ENCODE measurements at places on chromosomes 1 and 21.

DNA sequence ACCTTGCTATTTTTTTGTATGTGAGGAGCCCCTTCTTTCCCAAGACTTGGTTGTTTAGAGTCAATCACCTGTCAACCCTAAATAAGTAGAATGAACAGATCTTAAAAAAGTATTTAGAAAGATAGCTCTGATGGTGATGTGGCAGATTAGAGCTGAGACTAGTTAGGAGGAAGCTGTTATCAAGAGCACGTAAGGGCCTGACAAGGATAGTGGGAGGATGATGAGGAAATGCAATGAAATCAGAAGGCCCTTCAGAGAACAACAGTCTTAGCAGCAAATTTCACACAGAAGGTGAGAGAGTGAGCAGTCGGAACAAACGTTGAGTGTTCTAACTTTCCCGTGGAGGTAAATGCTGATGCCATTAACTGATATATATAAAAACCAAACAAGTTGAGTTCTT is 15.9 kb upstream of the S1PR1 start:
- DNase-seq, result no peak

DNA sequence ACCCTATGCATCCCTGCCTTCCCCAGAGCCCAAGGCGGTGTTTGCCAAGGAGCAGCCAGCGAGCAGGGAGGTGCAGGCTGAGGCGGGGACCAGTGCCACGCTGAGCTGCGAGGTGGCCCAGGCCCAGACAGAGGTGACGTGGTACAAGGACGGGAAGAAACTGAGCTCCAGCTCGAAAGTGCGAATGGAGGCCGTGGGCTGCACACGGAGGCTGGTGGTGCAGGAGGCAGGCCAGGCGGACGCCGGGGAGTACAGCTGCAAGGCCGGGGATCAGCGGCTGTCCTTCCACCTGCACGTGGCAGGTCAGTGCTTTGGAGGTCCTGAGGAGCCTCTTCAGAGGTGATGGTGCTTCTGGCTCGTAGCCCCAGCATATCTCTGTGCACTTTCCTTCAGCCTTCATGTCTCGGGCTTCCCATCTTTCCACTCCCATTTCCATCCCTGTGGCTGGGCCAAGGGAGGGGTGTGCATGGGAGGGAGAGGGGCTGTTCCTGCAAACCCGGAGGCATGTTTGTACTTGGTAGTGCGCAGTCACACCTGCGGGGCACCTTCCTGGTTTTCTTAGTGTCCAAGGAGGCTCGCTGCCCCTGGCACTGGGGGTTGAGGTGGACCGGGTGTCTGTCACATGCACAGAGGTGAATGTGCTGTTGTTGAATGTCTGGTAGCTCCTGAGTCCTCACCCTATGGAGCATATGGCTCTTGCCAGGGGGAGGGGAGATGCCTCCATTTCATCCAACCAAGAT is 56.4 kb downstream of the OBSCN start:
- no peak for DNase-seq

DNA sequence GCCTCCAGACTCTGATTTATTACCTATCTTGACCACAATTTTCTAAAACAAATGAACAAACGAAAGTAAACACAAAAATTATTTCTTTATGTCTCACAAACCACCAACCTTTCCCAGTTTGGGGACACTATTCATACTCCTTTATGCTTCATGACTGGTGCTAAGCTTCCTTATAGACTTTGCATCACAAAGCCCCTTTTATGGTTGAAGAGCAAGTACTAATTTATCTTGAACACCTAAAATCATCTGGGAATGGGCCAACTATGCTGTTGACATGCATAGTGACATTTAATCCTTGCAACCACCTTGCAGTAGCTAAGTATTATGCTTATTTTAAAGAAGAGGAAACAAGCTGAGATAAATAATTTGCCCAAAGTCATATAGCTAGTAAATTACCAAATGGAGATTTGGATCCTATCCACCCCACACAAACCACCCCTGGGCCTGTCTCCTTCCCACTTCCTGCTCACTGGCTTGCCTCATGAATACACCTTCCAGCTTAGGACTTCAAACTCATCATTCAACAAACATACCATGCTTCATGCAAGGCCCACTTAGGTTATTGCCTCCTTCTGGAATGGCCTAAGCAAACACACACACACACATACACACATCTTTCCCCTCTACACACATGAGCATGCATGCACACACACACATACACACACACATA is 192.2 kb downstream of the PLPP3 start:
- DNase-seq, result no peak

GRCh38 chr1:160829766-160830165 is 32.9 kb downstream of the CD244 start:
- no peak for DNase-seq

GRCh38 chr21:44736291-44737004 is 25.1 kb upstream of the TSPEAR start:
- no peak for DNase-seq

DNA sequence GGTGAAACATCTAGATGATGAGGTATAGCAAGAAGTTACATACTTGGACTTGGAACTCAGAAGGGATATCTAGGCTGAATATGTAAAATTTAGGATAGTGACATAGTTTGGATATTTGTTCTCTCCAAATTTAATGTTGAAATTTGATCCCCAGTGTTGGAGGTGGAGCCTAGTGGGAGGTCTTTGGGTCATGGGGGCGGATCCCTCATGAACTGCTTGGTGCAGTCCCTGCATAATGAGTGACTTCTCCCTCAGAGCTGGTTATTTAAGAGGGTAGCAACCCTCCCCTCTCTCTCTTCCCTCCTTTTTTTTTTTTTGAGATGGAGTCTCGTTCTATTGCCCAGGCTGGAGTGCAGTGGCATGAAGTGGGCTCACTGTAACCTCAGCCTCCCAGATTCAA is 15.5 kb downstream of the ST3GAL3 start:
- DNase-seq, result no peak

DNA sequence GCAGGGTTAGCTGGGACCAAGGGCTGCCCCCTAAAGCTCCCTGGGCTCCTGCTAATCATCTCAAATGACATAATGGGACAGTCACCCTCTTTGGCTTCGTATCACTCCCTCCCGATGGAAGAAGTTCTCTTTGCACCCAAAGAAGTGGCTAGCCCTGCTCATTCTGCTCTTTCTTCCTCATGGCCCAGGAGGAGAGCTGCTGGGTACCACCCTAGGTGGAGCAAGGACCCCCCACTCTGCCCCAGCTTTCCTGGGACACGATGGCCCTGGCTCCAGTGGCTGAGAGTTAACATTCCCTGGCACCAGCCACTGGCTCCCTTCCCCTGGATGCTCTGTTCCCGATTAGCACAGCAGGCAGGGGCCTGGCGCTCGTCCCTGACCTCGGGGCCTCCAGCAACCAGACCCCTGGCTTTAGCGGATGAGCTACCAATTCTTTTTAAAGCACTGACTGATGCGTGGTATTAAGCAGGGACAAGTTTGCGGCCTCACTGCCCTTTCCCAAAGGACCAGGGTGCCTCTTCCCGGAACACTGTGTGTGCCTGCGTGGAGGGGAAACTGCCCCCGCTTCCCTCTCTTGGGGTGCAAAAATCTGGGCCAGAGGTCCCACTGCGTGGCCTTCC is 1.2 kb downstream of the MYOM3 start:
- DNase-seq, result no peak

GRCh38 chr1:246836209-246836966 is 95.4 kb downstream of the AHCTF1 start:
- DNase-seq, result no peak

DNA sequence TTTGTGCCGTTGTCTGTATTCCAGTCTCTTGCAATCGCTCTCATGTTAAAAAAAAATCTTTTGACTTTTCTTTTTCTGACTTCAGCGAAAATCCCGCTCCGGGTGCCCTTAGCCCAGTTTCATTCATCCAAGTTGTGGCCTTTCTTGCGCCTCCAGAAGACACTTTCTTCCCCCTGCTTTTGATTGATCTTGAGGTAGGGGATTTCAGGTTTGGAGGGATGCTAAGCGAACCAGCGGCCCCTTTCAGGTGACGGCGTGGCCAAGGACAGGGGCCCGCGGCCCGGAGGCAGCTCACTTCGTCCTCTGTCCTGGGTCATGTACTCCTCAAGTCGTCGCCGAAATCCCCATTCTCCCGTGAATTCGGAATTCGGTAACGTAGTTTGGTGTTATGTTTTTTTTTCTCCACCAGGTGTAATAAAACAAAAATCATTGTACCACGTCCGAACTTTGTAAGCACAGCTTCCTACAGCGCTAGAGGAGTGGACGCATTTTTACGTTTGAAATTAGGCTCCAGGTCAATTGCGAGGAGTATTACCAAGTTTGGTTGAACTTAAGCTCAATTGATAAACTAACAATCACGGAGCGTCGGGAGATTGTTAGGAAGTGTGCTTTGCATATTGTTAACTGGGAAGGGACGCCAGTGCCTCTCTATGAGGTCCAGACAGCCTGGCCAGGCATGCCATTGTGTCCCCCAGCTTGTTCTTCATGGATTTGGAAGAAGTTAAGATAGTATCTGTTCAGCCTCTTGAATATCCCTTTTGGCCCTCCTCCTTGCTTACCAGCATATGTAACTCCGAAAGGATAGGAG is 1.1 kb downstream of the MRPS6 start:
- DNase-seq, result no peak

- DNase-seq, result no peak
Observed at GRCh38 chr1:186194107-186194756, 180.8 kb downstream of the TPR start.

GRCh38 chr1:55310505-55310971 is 95.4 kb upstream of the USP24 start:
- DNase-seq, result no peak

GRCh38 chr21:37565530-37566223 is 199.1 kb downstream of the DYRK1A start:
- no peak for DNase-seq

- DNase-seq, result no peak
Observed at GRCh38 chr1:68011657-68012375, 38.6 kb downstream of the DIRAS3 start.

DNA sequence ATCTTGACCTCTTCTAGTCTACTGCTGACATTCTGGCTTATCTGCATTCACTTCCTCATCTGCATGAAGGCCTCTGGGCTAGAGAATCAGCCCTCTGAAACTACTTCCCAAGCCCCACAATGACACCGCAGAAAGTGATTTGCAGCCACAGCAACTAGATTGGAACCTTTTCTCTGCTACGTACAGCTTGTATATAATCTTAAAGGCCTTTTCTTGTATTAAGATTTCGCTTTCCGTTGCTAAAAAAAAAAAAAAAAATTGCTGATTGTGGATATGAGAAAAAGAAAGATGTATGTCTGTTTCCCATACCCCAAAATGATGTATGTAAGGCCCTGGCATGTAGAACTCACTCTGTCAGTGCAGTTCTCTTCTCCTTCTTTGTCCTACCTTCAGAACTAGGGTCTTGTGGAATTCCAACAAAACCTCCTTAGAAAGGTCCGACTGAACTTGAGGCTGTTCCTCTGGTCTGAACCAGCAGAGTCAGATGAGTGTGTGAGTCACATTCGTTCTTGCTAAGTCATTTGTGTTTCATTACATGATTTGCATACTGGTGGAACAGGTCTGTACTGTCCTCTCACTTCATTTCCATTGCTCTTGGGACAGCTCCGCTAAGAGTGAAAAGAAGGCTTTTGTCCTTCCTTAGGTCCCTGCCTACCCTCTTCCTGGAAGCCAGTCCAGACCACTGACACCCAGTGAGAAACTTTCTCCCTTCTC is 62.7 kb downstream of the PLPP3 start:
- DNase-seq, result no peak

DNA sequence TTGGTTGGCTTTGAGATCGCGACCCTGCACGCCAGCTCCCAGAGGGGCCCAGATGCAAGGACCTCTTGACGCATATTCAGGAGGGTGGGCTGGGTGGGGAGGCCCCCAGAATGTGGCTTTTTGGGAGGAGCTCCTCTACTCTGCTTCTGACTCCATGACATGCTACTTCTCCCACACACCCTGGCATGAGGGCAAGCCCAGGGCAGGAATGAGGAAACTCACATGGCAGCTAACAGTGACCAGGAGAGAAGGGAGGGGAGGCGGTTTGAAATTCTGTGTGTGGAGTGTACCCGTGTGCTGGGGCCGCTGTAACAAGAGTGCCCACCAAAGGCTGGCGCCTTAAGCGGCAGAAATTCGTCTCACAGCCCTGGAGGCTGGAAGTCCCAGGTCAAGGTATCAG is 61.3 kb upstream of the GPR153 start:
- DNase-seq, result no peak

DNA sequence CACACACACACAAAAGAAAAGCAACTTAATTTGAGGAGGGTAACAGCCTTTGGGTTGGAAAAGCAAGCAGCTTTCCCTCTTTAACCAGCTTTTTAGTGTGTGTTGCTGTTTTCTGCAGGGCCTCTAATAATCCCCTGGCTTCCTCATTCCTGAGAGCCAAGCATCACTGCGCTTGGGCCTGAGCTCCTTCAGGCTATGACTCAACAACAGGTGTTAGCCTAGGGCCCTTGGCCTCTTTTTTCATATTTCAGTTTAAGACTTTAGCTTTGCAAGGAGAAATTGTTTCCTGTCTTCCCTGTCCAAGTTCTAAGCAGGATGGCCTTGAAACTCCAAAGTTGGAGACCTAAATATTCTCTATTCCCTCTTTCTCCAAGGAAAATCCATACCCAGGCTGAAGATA is 26.2 kb upstream of the SNX27 start:
- DNase-seq, result no peak

DNA sequence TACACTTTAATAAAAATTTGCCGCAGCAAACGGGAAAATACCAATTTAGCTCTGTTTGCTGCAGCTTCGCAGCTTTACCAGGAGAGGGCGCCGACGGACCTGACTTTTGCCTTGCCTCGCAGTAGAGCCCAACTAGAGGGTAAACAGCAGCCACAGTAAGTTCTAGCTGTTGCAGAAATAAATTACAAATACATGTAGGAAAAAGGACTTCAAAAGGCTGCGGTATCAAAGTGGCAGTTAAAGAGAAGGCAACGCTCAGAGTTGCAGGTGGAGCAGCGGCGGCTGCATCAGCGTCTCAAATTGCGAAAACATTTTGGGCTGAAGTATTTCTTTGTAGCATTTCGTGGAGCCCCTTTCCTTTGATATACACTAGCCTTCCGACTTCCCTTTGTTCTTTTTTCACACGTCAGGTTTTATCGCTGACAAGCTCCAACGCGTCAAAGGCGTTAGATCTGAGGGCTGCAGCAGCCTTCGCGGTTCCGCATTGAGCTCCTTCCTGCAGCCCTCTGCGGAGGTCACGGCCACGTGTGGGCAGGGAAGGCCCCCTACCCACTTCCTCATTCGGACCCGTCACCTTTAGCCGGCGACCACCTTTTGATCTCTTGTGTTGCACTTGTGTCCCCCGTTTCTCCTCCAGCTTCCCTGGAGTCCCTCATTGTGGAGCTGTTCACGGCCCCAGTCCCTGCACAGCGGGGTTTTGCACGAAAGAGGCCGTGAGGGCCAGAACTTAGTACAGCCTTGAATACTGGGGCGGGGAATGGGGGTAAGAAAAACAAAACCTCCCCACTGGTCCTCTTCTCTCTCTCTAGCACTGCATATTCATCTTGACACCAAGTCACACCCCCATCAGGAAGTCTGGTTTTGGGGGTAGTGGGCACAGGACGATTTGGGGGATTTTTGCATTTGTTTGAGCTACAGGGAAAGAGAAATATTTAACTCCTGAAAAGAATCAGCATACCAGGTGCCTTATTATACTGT is 72.8 kb downstream of the S1PR1 start:
- DNase-seq, result peak; percentile 52

DNA sequence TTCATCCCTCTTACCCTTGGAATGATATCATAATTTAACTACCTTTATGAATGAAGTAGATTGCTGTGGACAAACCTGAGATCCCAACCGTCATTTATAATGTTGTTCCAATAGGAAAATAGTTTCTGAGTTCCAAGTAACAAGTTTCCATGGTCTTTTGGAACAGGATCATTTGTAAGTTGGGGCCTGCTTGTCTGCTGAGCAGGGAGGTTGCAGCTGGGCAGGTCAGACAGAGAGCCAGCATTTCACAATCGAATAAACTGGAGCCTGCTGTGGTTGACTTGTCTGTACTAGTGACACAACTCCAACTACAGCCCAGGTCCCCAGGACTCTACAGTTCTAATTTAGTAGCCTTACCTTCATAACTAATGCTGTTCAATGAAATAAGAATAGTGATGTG is 18.6 kb upstream of the RALGPS2 start:
- DNase-seq, result no peak

Data from activated CD8-positive, alpha-beta memory T cell treated with anti-CD3 and anti-CD28 coated beads for 1 hour (primary cell).